ENCODE measurements at places on chromosomes 4 and X.

DNA sequence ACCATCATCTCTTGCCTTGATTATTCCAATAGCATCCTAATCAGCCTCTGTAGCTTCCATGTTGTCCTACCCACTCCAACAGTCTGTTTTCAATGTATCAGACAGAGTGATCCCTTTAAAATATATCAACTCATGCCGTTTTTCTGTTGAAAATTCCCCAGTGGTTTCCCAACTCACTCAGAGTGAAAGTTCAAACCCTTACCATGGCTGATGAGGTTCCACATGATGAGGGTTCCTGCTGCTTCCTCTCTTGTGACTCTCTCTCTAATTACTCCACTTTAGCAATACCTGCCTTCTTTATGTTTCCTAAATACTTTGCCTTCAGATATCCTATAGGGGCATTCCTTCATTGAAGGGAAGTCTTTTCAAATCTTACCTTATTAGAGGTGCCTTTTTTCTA is 334.7 kb downstream of the PPP1R2C start:
- no peak for DNase-seq

- DNase-seq = no peak
Observed at GRCh38 chr4:63211776-63212479, 1197.3 kb downstream of the TECRL start.

- DNase-seq = no peak
Observed at GRCh38 chrX:56766554-56767347, 37.7 kb downstream of the NBDY start.

GRCh38 chr4:110472583-110473329 is 3.2 kb upstream of the ENPEP start:
- DNase-seq = no peak

DNA sequence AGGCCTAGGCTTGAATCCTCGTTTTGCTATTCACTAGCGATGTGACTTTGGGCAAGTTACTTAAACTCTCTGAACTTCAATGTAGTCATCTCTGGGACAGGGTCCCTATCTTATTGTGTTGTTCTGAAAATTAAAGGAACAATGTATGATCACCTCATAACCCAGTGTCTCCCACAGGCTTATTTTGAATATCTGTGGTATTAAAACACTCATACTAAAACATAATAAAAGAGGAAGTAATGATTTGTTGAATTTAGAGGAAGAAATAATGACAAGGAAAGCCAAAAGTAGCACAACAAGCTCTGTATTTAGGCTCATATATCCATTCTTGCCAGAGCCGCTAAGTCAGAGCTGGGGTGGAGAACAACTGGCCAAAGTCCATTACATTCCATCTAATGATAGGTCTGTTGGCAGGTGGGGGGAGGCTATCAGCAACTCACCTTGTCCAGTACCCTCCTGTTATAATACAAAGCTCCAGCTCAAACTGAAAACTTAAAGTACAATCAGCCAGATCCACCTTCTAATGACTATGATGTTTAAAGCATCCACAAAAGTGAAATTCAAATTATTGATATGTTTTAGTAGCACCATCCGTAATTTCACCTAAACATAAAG is 64.5 kb upstream of the LSM6 start:
- no peak for DNase-seq

DNA sequence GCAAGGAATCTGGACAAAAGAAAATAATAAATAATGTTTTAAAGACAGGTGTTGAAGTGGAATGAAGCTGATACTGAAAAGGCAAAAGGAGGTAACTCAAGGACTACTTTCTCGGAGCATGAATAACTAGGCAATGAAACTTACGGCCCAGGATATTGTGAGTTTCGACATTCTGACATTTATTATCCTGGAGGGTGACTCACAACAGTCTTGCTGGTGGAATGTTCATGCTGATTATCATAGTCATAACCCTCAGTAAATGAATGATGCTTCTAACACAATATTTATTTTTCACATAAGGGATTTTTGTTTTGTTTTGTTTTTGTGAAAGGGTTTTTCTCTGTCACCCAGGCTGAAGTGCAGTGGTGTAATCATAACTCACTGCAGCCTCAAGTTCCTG is 147.0 kb upstream of the HPGD start:
- DNase-seq = no peak

DNA sequence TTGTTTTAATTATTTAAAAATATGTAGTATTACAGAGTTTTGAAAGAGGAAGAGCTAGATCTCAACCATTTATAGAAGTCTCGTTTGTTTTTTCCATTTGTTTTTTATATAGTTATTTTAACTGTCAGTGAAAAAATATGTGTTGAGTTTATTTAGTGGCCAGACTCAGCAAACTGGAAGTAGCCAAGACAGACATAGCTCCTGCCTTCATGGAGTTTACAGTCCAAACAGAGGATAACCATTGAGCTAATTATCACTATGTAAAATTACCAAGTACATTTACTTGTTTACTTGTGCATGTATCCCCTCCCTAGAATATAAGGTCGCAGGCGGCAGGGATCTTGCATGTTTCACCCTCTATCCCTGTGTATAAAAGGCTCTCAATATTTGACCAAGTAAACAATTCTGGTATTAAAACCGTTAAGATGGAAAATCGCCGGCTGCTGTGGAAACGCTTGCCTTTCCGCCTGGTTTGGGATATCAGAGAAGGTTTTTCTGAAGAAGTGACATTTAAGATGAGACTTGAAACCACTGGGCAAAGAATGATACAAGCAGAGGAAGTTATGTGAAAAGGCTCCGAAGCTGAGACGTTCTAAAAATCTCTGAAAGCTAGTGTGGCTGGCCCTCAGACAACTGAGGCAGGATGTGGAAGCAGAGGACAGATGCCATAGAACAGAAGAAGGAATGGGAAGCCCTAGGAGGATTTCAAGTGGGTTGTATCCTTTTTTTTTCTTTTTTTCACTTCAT is 1.3 kb upstream of the CCNI start:
- DNase-seq = peak; percentile 16

- DNase-seq = no peak
Observed at GRCh38 chr4:82842593-82842992, 44.0 kb upstream of the SCD5 start.

DNA sequence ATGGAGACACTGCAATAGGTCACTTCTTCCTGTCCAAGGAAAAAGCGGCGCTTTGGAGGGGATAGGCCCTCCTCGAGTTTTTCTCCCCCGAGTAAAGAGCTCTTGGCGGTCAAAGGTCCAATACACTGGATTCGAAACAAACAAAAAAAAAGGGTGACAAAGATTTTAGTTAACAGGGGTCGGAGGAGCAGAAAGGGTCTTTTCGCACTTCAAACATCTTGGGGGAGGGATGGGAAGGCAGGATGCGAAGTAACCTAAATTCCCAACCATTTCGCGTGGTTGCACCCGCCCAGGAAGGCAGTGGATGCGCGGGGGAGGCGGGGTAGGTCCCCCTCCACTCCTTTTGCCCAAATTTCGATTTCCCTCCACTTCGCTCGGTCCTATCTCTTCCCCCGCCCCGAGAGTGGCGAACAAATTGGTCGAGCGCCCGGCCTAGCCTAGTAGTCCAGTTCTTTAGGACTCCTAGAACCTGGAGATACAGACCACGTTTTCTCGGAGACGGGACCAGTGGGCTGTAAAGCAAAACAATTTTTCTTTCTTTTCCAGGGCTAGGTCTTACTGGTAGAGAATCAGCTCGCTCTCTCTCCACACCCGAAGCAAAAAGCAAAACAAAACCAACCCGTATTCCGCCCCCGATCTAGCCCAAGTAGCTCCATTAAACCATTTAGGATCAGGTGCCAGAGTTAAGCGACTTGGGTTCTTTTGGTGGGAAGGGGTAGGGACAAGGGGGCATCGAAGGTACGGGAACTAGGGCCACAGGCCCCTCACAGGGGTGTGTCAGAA is 2.0 kb upstream of the STAG2 start:
- DNase-seq = no peak

DNA sequence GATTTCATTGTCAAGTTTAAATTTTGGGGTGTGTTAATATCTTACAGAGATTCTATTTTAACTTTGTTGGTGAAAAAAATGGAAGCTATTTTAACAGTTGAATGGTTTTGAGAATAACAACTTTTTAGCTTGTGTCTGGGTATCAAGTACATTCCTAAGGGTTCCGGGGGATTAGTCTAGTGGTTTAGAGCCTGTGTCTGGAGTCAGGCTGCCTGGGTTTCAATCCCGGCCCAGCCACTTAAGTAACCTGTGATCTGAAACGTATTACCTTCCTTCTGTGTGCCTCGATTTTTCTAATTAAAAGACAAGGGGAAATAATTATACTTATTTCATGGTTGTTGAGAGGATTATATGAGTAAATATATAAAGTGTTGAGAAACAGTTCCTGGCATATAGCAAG is 288.6 kb upstream of the NR3C2 start:
- no peak for DNase-seq

DNA sequence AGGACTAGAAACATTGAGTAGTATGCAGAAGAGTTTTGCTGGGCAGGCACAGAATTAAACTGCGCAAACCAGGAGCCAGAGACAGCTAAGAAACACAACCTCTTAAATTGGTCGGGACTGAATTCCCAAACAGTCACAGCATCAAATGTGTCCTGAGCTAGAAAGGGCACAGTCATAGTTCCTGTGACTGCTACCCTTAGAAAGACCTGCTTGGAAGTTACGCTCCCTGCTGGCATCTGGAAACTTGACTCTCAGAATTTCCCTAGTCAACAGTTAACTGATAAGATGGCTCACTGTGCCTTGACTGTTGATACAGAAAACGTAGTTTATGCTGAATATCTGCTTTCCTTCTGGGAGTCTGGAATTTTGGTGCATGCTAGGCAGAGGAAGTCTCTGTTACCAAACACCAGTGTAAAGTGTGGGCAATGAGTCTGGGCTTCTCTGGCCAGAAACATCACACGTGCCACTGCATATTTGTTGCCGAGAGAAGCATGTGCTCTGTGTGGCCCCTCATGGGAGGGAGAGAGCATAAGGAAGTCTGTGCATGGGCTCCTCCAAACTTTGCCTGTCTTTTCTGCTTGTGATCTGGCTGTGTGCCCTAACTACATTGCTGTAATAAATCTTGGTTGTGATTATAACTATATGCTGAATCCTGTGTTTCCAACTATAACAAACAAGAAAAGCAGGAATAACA is 11.6 kb upstream of the EOLA2 start:
- no peak for DNase-seq

DNA sequence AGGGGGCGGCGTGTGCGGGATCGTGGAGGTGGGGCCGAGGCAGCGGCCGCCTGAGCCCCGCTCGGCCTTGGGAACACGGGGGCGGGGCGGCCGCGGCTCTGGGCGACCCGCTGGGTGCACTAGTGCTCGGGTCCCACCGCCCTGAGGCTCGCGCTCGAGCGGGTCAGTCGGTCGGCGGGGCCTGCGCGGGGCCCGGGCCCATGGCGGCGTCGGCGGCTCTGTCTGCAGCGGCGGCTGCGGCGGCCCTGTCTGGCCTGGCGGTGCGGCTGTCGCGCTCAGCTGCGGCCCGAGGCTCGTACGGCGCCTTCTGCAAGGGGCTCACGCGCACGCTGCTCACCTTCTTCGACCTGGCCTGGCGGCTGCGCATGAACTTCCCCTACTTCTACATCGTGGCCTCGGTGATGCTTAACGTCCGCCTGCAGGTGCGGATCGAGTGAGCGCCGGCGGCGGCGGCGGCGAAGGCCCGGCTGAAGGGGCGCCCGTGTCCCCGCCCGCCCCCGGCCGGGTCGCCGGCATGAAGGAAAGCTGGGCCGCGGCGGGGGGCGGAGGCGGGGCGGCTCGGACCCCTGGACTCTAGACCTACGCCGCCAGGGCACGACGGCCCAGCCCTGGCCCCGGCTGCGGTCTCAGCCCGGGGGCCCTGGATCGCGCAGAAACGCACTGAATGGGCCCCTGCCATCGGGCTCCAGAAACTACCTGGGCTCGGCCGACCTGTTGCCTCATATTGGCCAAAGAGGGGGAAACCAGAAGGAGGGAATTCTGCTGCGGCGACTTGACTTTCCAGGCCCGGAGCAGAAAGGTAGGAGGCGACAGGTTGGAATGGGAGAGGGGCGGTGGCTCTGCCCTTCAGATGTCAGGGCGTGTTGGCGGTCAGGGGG is at the start of gene SMIM10L2A:
SMIM10L2A (plus strand) TSS at position 13 of the 878 bp plus-strand sequence; CDS start at position 201, 188 bp downstream.
- DNase-seq = no peak

- DNase-seq = no peak
Observed at GRCh38 chr4:79259242-79259641, 66.6 kb downstream of the NAA11 start.

DNA sequence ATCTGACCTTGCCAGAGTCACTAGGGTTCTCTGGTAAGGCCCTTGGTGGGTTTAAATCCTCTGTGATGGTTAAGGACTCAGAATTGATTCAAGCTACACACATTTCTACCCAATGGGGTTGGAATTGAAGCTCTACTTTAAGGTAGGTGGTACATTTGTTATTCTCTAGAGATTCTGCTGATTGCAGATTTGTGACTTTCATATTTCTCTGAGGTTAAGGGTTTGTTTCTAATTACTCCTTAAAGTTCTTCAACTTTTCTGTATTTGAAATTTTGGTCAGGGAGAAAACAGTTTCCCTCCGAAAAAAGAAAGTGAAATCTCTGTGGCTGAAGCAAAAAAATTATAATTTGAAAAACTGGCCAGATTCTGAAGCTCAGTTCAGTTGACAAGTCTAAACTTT is 25.8 kb upstream of the USP46 start:
- no peak for DNase-seq

GRCh38 chrX:12443534-12444098 is 305.3 kb downstream of the FRMPD4 start:
- DNase-seq = no peak

- no peak for DNase-seq
Observed at GRCh38 chr4:14920759-14921320, 81.4 kb upstream of the CPEB2 start.

GRCh38 chrX:95427389-95427788 is 1257.3 kb upstream of the DIAPH2 start:
- no peak for DNase-seq

DNA sequence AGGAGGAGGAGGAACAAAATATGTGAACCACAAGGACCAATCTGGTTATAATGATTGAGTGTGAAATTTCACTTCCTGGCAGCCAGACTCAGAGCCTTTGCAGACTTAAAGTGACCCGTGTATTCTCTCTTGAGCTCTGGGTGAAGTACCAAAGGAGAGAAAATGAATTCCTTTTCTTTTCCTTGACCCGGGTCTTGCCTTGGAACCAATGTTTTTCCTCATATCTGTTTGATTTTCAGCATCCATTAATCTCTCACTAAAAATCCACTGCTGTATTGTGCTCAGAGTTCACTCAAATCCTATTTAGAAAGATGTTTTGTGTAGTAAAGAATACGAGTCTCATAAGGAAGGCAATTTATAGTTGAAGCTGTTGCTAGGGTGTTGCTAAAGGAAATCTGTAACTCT is 78.3 kb upstream of the C1QTNF7 start:
- no peak for DNase-seq

Data from CD4-positive, alpha-beta T cell treated with Interleukin-17A for 1 hour (primary cell).